NCI-H524 treated with DMSO at 0.1 percent for 48 hours (cell line): ENCODE measurements at places on chromosomes 16 and 17.

DNA sequence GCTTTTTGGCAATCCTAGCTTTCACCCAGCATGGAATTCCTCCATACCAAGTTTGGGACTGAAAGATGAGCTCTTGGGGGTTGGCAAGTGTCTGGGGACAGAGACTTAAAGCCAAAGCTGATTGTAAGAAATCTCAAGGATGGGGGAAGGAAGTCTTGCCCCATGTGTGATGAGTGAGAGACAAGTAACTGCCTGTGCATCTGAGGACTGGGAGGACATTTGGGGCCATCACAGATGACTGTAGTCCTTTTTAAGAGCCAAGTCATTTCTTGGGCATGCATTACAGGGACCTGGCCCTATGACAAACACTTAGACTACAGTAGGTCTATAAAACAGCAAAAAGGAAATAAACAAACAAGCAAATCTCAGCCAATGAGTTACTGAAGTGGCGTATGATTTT lies 36.3 kb upstream of the CCL2 start:
- no peak for DNase-seq

- DNase-seq, result no peak
Observed at GRCh38 chr16:89019511-89019910, 42.5 kb upstream of the CBFA2T3 start.

- peak; percentile 13 for DNase-seq
Observed at GRCh38 chr16:81366316-81366932, 51.7 kb downstream of the GAN start.

- no peak for DNase-seq
Observed at GRCh38 chr16:49889725-49890397, 33.9 kb upstream of the ZNF423 start.

DNA sequence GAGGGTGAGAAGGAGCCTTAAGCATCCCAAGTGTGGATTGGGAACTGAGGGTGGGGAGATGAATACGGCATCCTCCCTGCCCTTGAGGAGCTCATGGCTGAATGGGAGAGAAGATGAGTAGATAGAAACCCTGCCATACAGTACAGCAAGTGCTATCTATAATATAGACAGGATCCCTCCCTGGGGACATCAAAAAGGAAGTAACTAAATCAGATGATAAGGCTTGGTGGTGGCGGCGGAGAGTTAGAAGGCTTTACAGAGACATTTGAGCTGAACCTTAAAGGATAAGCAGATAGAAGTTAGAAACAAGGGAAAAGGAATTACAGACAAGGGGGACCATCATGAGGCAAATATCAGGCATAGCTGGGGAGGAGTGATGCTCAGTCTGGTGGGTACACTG lies 67.5 kb upstream of the TMEM132E start:
- DNase-seq, result no peak

- DNase-seq, result no peak
Observed at GRCh38 chr17:66784621-66785364, 50.1 kb upstream of the CACNG5 start.

- DNase-seq, result no peak
Observed at GRCh38 chr17:9402590-9403199, 172.9 kb downstream of the STX8 start.

GRCh38 chr16:10616419-10616755 lies 36.0 kb upstream of the EMP2 start:
- DNase-seq, result no peak

DNA sequence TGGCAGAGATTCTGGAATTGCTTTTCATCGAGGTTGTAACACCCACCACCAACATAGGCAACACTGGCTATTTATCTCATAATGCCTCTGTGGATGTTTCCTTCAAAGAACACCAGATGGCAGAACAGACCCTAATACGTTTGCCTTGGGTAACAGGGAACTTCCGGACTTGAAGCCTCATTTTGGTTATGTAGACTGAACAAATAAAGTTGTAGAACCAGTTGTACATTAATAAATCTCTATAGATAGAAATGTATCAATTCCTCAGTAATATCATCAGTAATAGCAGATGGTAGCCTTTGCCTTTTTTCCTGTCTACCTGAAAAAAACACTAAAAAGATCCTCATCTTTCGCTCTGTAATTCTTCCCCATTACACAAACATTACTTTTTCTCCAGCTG lies 25.9 kb upstream of the APOH start:
- no peak for DNase-seq

DNA sequence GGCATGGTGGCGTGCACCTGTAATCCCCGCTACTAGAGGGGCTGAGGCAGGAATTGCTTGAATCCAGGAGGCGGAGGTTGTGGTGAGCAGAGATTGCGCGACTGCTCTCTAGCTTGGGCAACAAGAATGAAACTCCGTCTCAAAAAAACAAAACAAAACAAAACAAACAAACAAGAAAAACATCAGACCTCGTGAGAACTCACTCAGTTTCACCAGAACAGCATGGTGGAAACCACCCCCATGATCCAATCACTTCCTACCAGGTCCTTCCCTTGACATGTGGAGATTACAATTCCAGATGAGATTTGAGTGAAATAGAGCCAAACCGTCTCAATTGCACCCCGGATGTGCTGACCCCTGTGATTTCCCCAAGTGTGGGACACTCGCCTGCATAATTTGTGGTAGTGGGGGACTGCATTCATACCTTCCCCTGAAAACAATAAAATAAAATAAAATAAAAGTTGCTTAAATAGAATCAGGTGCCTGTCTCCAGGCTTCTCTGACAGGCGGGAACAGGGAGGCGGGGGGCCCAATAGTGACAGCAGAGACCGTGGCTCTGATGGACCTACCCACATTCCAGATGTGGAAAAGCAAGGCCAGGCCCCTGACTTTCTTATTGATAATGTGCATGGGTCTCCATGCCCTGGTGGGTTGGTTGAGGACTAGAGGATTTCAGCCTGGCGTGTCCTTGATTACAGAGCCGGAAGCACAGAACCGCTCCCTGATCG lies 13.1 kb downstream of the ZSCAN10 start:
- no peak for DNase-seq
